ENCODE measurements at places on chromosomes 12 and 14. TPM values are rescaled to one million over a fixed set of nuclear protein-coding genes. Genes with fewer than 3 reads are reported as not detected.

Gene TMEM52B
- not detected for total RNA-seq

Gene CBLN3
- total RNA-seq, result 1.3 TPM

Gene NXPH4
- total RNA-seq, result 21.3 TPM

Gene PIGH
- 27.9 TPM for total RNA-seq

Gene WSCD2
- total RNA-seq, result 0.15 TPM

Gene AHNAK2
- total RNA-seq, result 775 TPM

Gene KRT8
- total RNA-seq, result 96.0 TPM

Gene CNTN1
- total RNA-seq, result 27.1 TPM

Gene TAS2R8
- total RNA-seq, result not detected

Gene SERPINA6
- not detected for total RNA-seq

Gene TPPP2
- not detected for total RNA-seq

Gene SLC10A1
- not detected for total RNA-seq

Gene SCFD1
- 33.6 TPM for total RNA-seq

Gene CBX5
- total RNA-seq, result 26.4 TPM

Gene DPY19L2
- 2.6 TPM for total RNA-seq

Gene SLC38A4
- total RNA-seq, result 1.9 TPM

Gene LEMD3
- total RNA-seq, result 54.8 TPM

Gene SYNDIG1L
- total RNA-seq, result 0.42 TPM

Gene ENDOU
- 6.4 TPM for total RNA-seq

Gene KRT78
- 250 TPM for total RNA-seq

Gene DCN
- 497 TPM for total RNA-seq

Gene EPYC
- not detected for total RNA-seq

Gene MMP17
- 5.8 TPM for total RNA-seq

Gene FAM90A1
- total RNA-seq, result 0.23 TPM

Gene CISTR
- total RNA-seq, result not detected

Gene CLMN
- total RNA-seq, result 7.0 TPM

Gene SINHCAF
- 128 TPM for total RNA-seq

Gene MOK
- 12.2 TPM for total RNA-seq

Gene MYH7
- total RNA-seq, result 0.06 TPM

Gene SLC2A14
- 1.4 TPM for total RNA-seq

Gene ESPL1
- 13.6 TPM for total RNA-seq

Gene TAS2R31
- total RNA-seq, result 0.68 TPM

Gene MYO1H
- total RNA-seq, result 0.75 TPM

Gene TMEM132D
- total RNA-seq, result not detected

Gene RNASE3
- total RNA-seq, result not detected

Gene SIX1
- total RNA-seq, result 0.21 TPM

Gene CFAP73
- total RNA-seq, result 0.38 TPM

Gene NOVA1
- total RNA-seq, result 3.0 TPM

Gene GPX2
- 15.0 TPM for total RNA-seq

Gene OR6C65
- not detected for total RNA-seq

Gene PPP1R36
- 0.84 TPM for total RNA-seq

Gene SLC38A2
- total RNA-seq, result 632 TPM

Gene THTPA
- total RNA-seq, result 2.8 TPM

Gene PPP1R1A
- total RNA-seq, result 11.5 TPM

Gene SSPN
- total RNA-seq, result 9.2 TPM
